ENCODE measurements at places on chromosomes 7 and 10.

DNA sequence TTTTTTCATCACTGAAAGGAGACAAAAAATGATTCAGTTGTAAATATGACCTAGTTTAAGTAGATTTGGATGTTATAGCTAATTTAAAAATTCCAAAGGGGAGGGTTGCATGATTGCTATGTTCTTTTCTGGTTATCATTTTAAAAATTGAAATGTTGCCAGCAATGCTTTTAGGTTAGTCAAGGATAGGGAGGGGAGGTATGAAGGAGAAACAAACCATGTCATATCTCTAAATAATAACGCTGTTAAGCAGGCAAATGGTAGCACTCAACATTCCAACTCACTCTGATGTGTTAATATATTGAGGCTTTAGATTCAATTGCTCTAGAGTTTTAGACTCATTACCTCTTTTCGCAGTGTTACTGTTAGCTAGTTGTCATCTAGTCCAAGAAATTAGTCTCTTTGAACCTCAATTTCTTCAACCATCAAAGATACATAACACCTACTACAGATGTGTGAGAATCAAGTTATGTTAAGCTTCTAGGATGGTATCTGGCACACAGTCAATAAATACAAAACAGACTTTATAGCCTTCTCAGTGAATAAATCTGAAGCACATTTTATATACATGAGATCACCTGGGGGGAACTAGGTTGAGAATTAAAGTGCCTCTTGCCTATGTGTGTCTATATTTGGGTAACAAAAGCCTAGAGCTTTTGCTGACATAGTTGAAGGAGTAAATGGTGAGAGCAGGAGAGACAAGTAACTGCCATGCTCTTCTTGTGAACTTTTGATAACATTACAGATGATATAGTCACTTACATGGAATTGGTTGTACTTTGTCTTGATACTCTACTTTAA, 124.9 kb downstream of the CSTF2T start:
- DNase-seq: no peak

DNA sequence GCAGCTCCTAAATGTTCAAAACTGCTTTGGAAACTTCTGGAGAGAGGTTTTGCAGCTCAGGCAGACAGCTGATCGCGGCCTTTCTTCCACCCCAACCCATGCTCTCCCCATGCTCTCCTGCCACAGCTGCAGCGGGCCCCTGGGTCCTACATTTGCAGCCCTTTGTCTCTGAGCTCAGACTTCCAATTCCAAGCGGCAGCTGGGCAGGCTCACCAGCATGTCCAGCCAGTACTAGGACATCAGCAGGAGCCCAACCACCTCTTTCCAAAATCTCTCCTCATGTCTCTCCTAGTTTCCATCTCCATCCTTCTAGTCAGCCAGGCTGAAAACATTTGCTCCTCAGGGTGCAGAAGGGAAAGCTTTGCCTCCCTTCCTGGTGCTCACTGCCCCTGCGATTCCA, 6.0 kb downstream of the LEP start:
- DNase-seq: no peak

DNA sequence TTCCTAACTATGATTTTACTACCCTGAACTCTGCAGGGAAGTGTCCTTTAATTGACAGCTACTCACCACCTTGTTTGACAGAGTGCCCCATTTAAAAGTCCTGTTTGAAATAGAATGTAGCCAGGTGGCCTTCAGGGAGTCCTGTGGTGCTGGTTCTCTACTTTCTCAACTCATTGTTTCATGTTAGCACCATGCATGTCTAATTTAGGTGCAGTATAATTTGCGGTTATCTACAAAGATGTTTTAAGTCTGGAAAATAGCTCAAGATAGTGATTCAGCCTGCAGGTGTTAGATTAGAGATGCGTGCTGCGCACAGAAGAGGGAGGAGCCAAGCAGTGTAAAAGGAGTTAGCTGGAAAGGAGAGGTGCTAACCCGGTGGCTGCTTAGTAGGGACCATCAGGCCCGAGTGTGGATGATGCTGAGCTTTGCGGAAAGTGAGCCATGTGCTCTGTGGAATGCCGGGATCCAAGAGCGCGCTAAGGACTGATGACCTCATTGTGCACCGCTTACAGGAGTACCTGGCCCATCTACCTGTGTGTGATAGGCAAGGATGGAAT, 1.2 kb downstream of the CCM2 start:
- peak; percentile 44 for DNase-seq

DNA sequence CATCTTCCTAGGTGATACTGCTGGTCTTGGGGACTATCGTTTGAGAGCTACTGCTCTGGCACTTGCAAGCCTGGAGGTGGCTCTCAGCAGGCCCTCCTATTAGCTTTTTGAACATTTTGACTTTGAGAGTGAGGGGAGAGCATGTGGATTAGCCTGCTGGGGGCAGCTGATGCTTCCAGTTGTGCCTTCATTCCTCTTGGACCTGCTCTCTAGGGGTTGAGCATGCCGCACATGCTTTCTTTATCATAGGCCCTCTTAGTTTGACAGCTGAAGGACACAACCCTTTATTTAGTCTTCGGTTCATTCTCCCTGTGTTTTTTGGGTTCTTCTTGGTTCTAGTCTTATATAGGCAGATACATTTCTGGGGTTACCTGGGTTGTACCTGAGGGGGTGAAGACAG, 132.1 kb downstream of the GALNT17 start:
- DNase-seq: no peak

- DNase-seq: no peak
These were observed 86.6 kb downstream of the ADARB2 start for GRCh38 chr10:1650542-1651269.

All from H9 (cell line).